H1 (cell line): ENCODE measurements at places on chromosomes 4 and X. TPM values are rescaled to one million over a fixed set of nuclear protein-coding genes. Genes with fewer than 3 reads are reported as not detected.

- DNase-seq, result no peak
Observed at GRCh38 chrX:135168486-135168885, 2.7 kb downstream of the CT55 start.

- DNase-seq, result no peak
Observed at GRCh38 chr4:86130160-86130933, 229.5 kb downstream of the MAPK10 start.

The TEX13B gene
- total RNA-seq, result 0.32 TPM in 1 of 2 replicates, not detected in the other

DNA sequence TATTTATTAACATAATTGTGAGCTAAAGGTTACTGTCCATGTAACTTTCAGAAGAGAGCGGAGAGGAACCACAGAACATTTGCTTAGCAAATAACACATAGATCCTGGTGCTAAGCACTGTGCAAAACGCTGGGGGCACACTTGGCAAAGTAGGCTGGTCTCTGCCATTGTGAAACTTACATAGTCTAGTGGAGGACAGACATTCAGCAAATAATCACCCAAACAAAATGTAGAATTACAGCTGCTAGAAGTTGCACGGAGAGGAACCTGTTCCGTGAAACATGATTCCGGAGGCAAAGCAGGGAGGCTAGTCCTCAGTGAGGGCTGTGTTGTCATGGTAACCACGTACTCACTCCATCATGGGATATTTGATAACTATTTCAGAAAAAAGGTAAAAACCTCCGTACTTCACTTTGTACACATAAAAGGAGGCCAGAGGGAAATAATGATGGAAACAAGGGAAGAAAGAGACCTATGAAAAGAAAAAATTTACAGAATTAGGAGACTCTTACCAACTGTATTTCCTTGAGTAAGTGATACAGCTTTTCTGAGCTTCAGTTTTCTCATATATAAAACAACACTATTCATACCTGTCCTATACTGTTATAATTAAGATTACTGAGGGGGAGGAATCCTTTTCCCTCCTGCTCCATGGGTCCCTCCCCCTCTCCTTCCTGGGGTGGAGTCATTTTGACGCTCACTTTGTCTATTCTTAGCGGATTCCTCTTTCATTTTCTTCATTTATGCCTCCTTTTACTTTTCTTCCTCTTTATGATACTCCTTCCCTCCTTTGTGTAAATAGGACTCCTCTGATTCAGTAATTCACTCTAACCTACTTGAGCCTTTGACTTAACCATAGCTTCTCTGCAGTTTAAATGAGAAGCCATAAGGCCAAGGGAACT lies 825 bp upstream of the RASGEF1B start:
- DNase-seq, result no peak

DNA sequence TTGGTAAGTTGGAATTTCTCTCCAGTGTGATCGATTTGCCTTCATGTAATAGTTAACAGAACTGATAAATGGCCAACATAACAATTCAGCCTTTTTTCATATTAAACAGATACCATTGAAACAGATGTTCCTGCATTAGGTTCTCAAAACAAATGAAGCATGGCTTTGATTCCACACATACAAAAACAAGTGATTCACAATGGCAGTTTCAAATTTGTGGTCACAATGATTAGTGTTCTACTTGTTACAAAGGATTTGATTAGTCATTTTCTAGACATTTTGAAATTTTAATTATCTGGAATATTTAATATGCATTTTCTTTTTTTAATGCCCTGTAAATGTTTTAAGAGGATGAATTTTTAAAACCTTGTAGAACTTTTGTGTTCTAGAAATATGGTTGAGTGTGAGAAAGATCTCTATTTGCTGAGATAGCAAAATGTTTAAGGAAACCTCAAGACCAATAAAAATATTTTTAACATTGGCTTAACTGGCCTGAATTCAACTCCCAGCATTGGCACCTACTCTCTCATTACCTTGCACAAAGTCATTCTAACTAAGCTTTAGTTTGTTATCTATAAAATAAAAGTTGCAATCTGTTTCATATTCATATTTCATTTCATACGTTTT lies 18.9 kb upstream of the GLRA3 start:
- DNase-seq, result no peak

- DNase-seq, result no peak
Observed at GRCh38 chr4:98890702-98891455, 38.1 kb downstream of the EIF4E start.

DNA sequence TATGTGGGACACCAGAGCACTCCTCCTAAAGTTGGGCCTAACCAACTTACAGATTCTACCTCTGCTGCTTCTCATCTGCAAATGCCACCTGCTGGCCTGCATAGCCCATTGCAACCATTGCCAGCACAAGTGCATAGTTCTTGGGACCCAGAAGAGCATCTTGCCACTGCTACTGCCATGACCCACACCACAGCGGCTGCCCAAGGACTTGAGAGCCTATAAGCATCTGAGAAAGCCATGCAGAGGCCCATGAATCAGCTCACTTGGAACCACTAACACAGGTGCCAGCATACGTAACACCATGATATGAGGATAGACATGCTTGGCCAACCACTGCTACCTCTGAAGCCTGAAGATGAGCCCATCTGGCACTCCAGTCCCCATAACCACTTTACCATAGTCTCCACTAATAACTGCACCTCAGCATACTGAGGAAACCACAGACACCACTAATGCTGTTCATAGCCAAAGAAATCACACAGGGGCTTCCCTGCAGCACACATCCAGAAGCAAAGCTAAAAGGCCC lies 258.1 kb upstream of the AGTR2 start:
- no peak for DNase-seq

- no peak for DNase-seq
Observed at GRCh38 chr4:149884529-149885181, 69.0 kb upstream of the IQCM start.

GRCh38 chr4:139208404-139208945 lies 31.5 kb upstream of the ELF2 start:
- no peak for DNase-seq

- no peak for DNase-seq
Observed at GRCh38 chr4:106329041-106329618, 12.8 kb downstream of the AIMP1 start.

GRCh38 chr4:173461170-173461569 lies 62.3 kb upstream of the SCRG1 start:
- no peak for DNase-seq

The RPS6KA6 gene
- 14.6 and 14.7 TPM in 2 replicates for total RNA-seq

GRCh38 chr4:185167234-185167633 lies 24.2 kb downstream of the SLC25A4 start:
- no peak for DNase-seq

The USP17L24 gene
- not detected in 2 replicates for total RNA-seq

- no peak for DNase-seq
Observed at GRCh38 chr4:152524427-152524826, 11.5 kb downstream of the FBXW7 start.

The UGT8 gene
- 24.0 and 26.9 TPM in 2 replicates for total RNA-seq

The IL3RA gene
- not detected in 2 replicates for total RNA-seq

GRCh38 chr4:176185051-176185450 lies 10.3 kb downstream of the SPATA4 start:
- no peak for DNase-seq

DNA sequence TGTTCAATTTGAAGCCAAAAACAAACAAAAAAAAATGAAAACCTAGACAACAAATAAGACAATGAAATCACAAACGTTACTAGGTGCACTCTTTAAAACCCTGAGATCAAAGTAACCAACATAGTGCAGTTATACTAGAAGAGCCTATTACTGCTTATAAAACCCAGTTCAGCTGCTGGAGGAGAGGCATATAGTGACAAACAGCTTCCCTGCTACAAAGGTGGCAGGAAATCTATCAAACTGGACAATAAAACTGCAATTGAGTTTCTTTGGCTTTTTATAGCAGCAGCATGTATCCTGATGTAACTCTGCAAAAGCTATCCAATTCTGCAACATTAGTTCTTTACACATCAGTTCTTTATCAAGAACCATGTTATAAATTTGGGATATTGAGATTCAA lies 155.6 kb downstream of the LRBA start:
- DNase-seq, result no peak

- no peak for DNase-seq
Observed at GRCh38 chr4:94976371-94977011, 218.7 kb downstream of the BMPR1B start.

The MAGEC3 gene
- total RNA-seq, result not detected in 2 replicates

DNA sequence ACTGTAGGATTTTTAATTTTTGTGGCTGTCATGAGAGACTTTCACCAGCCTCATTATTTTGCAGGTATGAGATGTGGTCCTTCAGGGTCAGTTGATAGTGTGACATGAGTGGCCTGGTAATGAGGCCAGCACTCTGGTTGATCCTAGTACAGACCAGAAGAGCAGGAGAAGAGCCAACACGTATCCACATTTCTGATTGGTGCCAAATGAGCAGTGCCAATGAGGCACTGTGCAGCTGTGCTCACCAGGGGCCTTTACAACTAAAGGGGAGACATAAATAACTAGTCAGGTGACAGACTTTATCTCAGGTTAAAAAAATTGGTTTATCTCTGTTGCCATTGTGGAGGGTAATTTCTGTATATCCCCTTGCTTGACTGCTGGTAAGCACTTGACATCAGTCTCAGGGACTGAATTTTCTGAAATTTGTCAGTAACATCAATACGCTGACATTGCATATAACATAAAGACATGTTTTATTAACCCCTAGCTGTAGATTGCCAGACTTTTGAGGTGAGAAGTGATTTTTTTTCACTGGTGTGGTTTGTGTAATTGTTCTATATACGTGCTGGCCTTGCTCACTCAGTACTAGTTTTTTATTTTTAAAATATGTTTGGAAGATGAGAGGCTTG lies 101.2 kb downstream of the AFF1 start:
- DNase-seq, result no peak

- peak; percentile 95 for DNase-seq
Observed at GRCh38 chr4:122783301-122784215, 43.1 kb upstream of the FGF2 start.

DNA sequence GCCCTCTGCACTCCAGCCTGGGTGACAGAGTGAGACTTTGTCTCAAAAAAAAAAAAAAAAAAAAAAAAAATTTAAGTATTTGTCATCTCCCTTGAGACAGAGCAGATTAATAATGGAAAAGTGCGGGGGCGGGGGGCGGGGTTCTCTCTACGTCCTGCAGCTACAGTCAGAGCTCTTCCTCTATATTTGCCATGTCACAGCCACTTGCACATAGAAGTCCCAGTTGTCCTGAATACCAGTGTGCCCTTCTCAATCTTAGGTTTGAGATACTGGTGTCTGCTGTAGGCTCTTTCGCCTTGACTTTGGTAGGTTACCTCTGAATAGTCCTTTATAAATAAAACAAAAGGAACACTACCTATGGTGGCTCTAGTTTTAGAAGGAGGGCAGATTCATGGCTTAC lies 237.8 kb upstream of the PGRMC2 start:
- DNase-seq, result no peak

DNA sequence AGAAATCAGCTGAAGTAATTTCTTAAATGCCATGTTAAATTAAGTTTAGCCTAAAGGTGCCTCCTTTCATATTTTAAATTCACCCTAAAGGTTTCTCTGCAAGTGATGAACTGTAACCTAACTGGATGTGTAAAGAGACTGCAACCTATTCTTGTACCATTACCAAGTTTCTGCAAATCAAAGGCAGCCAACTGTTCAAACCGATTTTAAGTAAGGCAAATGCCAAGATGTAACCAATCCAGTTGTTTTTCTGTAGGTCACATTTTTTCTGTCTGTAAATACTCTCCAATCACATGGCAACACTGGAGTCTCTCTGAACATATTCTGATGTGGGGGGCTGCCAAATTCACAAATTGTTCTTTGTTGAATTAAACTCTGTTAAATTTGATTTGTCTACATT lies 42.4 kb upstream of the FGF2 start:
- no peak for DNase-seq

DNA sequence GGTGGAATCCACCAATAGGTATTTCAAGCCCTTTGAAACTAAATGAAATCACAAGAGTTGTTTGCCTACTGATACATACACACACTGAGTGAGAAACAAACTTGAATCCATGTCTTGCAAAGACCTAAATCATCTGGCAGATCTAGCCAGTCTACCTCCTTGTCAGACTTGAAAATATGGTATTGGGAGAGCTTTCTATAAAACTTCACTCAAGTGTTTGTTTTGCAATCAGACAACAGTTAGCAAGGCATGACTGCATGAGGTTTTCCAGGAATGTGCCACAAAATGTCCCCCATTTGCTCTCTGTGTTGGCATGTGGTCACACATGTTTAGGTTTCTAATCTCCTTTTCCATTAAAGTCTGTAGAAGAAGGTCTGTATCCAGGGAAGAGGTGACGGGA lies 52.4 kb downstream of the MAP3K15 start:
- DNase-seq, result no peak
